ENCODE measurements at places on chromosomes 2 and 18.

DNA sequence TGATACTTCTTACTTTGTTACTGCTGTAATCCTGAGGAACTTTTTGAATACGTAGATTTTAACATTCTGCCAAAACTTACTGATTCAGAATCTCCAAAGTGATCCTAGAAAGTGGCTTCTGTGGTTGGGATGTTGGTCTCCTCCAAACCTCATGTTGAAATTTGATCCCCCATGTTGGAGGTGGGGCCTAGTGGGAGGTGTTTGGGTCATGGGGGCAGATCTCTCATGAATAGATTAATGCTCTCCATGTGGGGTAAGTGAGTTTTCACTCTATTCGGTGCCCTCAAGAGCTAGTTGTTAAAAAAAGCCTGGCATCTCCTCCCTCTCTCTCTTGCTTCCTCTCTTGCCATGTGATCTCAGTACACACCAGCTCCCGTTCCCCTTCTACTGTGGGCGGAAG, 329.9 kb downstream of the HRH4 start:
- no peaks in the 10 kb centered on the region for H3K27me3 ChIP-seq
- H3K27ac ChIP-seq: no peak overlapping the region
- H3K4me3 ChIP-seq: no peak overlapping the region
- no peaks in the 10 kb centered on the region for H3K36me3 ChIP-seq
- H3K4me1 ChIP-seq: no peaks in the 10 kb centered on the region

DNA sequence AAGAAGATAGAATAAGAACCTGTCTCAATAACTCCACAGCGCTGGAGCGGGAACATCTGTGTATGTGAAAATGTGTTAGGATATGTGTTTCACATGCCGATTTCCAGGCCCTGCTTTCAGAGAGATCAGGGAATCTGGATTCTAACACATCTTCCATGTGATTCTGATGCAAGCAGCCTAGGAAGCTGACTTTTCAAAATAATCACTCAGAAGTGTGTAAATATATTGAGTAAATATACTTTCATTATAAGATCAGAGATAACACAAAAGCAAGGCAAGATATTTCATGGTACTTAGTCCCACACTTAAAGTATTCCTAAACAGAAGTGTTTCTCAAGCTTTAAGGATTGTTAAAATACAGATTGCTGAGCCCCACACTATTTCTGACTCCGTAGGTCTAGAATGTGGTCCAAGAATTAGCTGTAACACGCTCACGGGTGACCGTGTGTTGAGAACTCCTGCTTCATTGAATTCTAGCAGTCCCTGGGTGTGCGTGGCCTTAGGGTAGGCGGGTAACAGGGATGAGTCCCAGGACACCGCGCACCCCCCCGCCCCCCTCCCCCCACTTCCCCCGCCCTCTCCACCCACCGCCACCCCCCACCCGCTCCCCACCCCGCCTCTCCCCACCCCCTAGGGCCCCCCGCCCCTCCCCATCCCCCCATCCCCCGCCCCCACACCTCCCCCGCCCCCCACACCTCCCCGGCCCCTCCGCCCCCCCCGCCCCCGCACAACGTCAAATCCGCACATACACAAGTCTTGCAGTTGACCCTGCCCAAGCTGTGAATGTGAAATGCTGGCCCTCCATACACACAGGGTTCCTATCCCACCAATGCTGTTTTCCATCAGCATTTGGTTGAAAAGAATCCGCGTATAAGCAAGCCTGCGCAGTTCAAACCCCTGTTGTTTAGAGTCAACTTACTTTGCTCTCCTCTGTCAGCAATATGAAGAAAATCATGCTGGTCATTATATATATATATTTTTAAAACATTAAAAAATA, 94.2 kb upstream of the SLC39A10 start:
- DNase-seq: no peak
- H3K27me3 ChIP-seq: no peaks in the 10 kb centered on the region
- H3K27ac ChIP-seq: peak overlapping the region; percentile 20
- H3K4me1 ChIP-seq: no peaks in the 10 kb centered on the region
- no peak overlapping the region for H3K4me3 ChIP-seq
- no peaks in the 10 kb centered on the region for H3K36me3 ChIP-seq

DNA sequence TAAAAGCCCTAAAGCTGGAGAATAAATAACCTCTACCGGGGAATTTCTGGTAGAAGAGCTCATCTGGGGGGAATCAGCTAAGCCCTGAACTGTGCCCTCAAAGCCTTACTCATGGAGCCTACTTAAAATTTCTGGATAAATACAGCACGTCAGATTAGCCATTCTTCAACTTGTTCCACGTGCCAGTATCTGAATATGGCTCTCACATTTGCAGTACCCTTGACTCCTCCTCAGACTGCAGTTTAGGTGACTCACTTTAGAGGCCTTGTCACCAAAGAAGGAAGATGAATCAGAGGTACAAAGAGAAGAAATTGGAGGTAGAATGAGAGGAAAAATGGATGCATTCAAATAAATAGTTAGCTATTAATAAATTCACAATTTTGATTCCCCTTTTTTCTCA, 34.6 kb upstream of the POTEC start:
- no peaks in the 10 kb centered on the region for H3K4me1 ChIP-seq
- H3K4me3 ChIP-seq: no peak overlapping the region
- no peak overlapping the region for H3K27ac ChIP-seq
- no peak for DNase-seq
- H3K36me3 ChIP-seq: no peaks in the 10 kb centered on the region

- H3K4me3 ChIP-seq: peak overlapping the region; percentile 97
- H3K27ac ChIP-seq: peak overlapping the region; percentile 96
- DNase-seq: no peak
- H3K4me1 ChIP-seq: peaks cover 6% of the 10 kb centered on the region
Observed at GRCh38 chr18:3012136-3013023, 564 bp downstream of the LPIN2 start.

- peak overlapping the region; percentile 89 for H3K27ac ChIP-seq
- peaks cover 6% of the 10 kb centered on the region for H3K4me1 ChIP-seq
- no peak for DNase-seq
- no peaks in the 10 kb centered on the region for H3K27me3 ChIP-seq
- no peaks in the 10 kb centered on the region for H3K36me3 ChIP-seq
Observed at GRCh38 chr2:28594000-28594331, 98.1 kb downstream of the PLB1 start.

GRCh38 chr18:5417342-5417741, 121.8 kb upstream of the ZBTB14 start:
- no peak for DNase-seq
- no peak overlapping the region for H3K27ac ChIP-seq
- no peak overlapping the region for H3K4me3 ChIP-seq
- H3K4me1 ChIP-seq: no peaks in the 10 kb centered on the region

- H3K27me3 ChIP-seq: no peaks in the 10 kb centered on the region
Observed at GRCh38 chr2:28004086-28004485, 113.6 kb downstream of the BABAM2 start.

DNA sequence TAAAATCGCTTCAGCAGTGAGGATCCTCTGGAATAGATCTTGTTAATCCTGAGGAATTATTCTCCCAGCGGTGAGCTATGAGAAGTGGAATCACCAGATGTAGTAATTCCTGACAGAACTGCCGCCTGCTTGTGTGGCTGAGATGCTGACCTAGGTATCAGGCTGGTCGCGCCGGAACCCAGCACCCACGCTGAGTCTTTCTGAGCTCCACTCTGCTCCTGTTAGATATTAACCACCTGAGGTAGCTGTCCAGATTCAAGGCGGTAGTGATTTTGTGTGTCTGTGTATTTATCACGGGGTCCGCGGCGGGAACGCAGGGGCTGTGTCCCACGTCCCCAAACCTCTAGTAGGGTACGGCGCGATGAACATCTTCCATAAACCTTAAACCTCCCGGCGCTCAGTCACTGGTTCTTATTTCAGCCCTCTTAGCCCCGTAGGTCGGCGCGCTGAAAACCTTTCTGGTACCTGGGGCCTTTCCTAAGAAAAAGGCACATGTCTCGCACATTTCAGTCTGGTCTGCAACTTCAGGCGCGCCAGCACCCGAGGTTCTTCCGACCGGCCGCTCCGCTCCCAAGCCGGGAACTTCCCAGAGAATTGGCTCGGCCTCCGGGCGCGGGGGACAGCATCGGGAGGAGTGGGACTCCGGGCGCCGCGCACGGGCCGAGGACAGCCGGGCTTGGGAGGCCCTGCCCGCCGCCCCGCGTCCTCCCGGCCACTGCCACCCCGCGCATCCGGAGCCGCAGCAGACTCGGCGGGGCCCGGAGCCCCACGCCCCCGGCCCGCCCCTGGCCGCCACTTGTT, 542 bp upstream of the CNNM3 start:
- no peaks in the 10 kb centered on the region for H3K36me3 ChIP-seq
- DNase-seq: no peak
- H3K27me3 ChIP-seq: no peaks in the 10 kb centered on the region
- peak overlapping the region; percentile 78 for H3K4me3 ChIP-seq
- H3K27ac ChIP-seq: peak overlapping the region; percentile 93

GRCh38 chr2:85076618-85077274, 56.4 kb upstream of the TCF7L1 start:
- no peak overlapping the region for H3K27ac ChIP-seq
- H3K36me3 ChIP-seq: no peaks in the 10 kb centered on the region
- H3K4me3 ChIP-seq: no peak overlapping the region
- no peak for DNase-seq
- H3K27me3 ChIP-seq: no peaks in the 10 kb centered on the region

GRCh38 chr2:38066421-38067115, 9.4 kb downstream of the CYP1B1 start:
- H3K4me3 ChIP-seq: peak overlapping the region; percentile 25
- H3K27ac ChIP-seq: no peak overlapping the region
- no peak for DNase-seq
- H3K36me3 ChIP-seq: no peaks in the 10 kb centered on the region

- no peak overlapping the region for H3K4me3 ChIP-seq
- no peaks in the 10 kb centered on the region for H3K27me3 ChIP-seq
- no peaks in the 10 kb centered on the region for H3K36me3 ChIP-seq
- H3K4me1 ChIP-seq: no peaks in the 10 kb centered on the region
- H3K27ac ChIP-seq: no peak overlapping the region
Observed at GRCh38 chr18:62651276-62652056, 63.9 kb upstream of the PHLPP1 start.
